ENCODE measurements at places on chromosomes 11 and 22.
A peak's percentile ranks its signal among the peaks of the same experiment; 100 is the strongest.

GRCh38 chr11:111596319-111596718 is 5.9 kb upstream of the SIK2 start:
- no peak overlapping the region for H3K27ac ChIP-seq
- H3K4me3 ChIP-seq = no peak overlapping the region
- peaks cover 19% of the 10 kb centered on the region for H3K27me3 ChIP-seq
- peaks cover 8% of the 10 kb centered on the region for H3K4me1 ChIP-seq

GRCh38 chr11:43558146-43558545 is 122.4 kb upstream of the HSD17B12 start:
- H3K27me3 ChIP-seq = peaks cover 85% of the 10 kb centered on the region
- no peak for DNase-seq
- no peaks in the 10 kb centered on the region for H3K36me3 ChIP-seq
- peaks cover 12% of the 10 kb centered on the region for H3K4me1 ChIP-seq
- no peak overlapping the region for H3K27ac ChIP-seq

GRCh38 chr11:107102692-107103477 is 84.6 kb upstream of the GUCY1A2 start:
- no peak overlapping the region for H3K27ac ChIP-seq
- H3K27me3 ChIP-seq = no peaks in the 10 kb centered on the region
- H3K36me3 ChIP-seq = no peaks in the 10 kb centered on the region

GRCh38 chr22:28918550-28919271 is 35.3 kb downstream of the ZNRF3 start:
- H3K4me3 ChIP-seq = no peak overlapping the region
- H3K27me3 ChIP-seq = peaks cover 78% of the 10 kb centered on the region
- DNase-seq = no peak

DNA sequence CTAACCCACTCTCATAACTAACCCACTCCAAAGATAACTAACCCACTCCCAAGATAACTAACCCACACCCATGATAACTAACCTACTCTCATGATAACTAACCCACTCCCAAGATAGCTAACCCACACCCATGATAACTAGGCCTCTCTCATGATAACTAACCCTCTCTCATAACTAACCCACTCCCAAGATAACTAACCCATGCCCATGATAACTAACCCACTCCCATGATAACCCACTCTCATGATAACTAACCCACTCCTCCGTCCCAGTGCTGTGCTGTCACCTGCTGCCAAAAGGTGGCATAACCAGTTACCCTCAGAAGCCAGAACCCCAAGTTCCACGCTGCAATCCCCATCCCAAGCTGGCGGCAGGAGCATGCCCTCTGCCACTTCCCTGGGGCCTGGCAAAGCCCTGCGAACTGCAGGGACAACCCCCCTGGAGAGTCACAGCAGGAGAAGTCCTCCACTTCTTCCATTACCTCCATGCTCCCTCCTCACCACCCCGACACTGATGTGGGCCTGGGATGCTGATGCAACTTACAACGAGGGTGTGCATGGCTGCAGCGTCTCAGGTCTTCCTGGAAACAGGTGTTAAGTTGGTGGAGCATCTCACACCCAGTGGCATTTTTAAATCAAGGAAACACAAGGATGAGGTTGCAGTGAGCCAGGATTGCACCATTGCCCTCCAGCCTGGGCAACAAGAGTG is 30.8 kb upstream of the CELSR1 start:
- peaks cover 5% of the 10 kb centered on the region for H3K36me3 ChIP-seq
- no peaks in the 10 kb centered on the region for H3K27me3 ChIP-seq
- DNase-seq = no peak
- H3K4me3 ChIP-seq = no peak overlapping the region
- H3K27ac ChIP-seq = no peak overlapping the region
- H3K4me1 ChIP-seq = no peaks in the 10 kb centered on the region

GRCh38 chr11:94926698-94927237 is 46.6 kb downstream of the CWC15 start:
- H3K27ac ChIP-seq = no peak overlapping the region
- DNase-seq = no peak
- H3K27me3 ChIP-seq = no peaks in the 10 kb centered on the region
- H3K4me1 ChIP-seq = peaks cover 24% of the 10 kb centered on the region
- peaks cover 16% of the 10 kb centered on the region for H3K36me3 ChIP-seq

- peak overlapping the region; percentile 81 for H3K4me3 ChIP-seq
- peak overlapping the region; percentile 98 for H3K27ac ChIP-seq
- peak; percentile 67 for DNase-seq
- H3K36me3 ChIP-seq = peaks cover 7% of the 10 kb centered on the region
These were observed 483 bp upstream of the HYLS1 start for GRCh38 chr11:125886997-125887372.

All from activated CD8-positive, alpha-beta memory T cell treated with anti-CD3 and anti-CD28 coated beads, Interleukin-2, amount 10 ng/mL, durations not matched to agents 7 days and 5 days (primary cell).